ENCODE measurements at places on chromosomes 3 and 15.

GRCh38 chr3:48748754-48749153 is 31.7 kb upstream of the IP6K2 start:
- no peak overlapping the region for H3K27ac ChIP-seq
- H3K27me3 ChIP-seq, result no peaks in the 10 kb centered on the region
- no peak for DNase-seq
- H3K4me1 ChIP-seq, result peaks cover 19% of the 10 kb centered on the region

DNA sequence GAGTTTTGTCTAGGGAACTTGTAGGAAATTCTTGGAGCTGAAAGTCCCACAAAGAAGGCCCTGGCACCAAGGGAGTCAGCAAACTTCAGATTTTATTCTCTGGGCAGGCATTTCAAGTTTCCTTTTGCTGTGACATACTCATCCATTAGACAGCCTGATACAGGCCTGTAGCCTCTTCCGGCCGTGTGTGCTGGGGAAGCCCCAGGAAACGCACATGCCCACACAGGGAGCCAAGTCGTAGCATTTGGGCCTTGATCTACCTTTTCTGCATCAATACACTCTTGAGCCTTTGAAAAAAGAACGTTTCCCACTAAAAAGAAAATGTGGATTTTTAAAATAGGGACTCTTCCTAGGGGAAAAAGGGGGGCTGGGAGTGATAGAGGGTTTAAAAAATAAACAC is 15.0 kb downstream of the TIGIT start:
- no peak overlapping the region for H3K4me3 ChIP-seq
- no peak overlapping the region for H3K27ac ChIP-seq
- no peaks in the 10 kb centered on the region for H3K36me3 ChIP-seq
- DNase-seq, result no peak

DNA sequence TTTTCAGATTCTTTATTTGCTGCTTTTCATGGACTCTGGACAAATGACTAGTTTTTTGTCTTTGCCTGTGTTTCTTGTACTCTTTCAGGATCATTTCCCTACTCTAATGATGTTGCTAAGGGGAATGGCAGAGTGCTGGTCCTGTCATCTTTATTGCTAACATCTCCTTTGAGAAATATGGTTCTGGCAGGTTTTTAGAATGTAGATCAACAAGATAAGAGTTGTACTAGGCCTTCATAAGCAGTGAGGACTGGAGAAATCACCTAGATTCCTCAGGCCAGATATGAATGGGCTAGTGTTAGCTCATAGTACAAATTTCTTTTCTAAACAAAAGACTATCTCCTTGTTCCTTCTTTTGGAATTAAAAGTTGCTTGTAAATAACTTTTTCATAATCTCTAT is 156.0 kb downstream of the UBE2E2 start:
- no peaks in the 10 kb centered on the region for H3K27me3 ChIP-seq
- H3K4me1 ChIP-seq, result no peaks in the 10 kb centered on the region
- no peak overlapping the region for H3K4me3 ChIP-seq
- DNase-seq, result no peak
- peaks cover 4% of the 10 kb centered on the region for H3K36me3 ChIP-seq

GRCh38 chr3:133629146-133629545 is 32.6 kb downstream of the TOPBP1 start:
- no peak for DNase-seq
- H3K36me3 ChIP-seq, result peaks cover 26% of the 10 kb centered on the region
- H3K27me3 ChIP-seq, result no peaks in the 10 kb centered on the region

DNA sequence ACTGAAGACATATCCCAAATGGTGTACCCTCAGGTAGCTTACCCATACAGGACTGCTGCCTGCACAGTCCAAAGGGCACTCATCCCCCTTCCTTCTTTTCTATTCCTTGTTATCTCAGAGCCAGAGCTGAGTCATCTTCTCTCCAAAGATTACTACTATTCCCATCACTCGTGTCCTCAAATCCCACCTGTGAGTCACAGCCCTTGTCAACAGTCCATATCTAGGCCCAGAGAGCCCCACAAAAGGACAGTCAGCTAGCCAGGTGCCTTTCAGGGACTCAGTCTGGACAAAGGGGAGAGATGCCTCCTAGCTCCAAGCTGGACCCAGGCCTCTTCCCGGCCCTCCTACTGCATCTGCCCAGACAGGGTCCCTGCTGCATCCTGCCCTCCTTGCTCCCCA is 11.0 kb downstream of the PARP16 start:
- H3K4me1 ChIP-seq, result peaks cover 6% of the 10 kb centered on the region
- no peak overlapping the region for H3K27ac ChIP-seq
- H3K4me3 ChIP-seq, result no peak overlapping the region
- H3K36me3 ChIP-seq, result no peaks in the 10 kb centered on the region
- no peak for DNase-seq

GRCh38 chr3:78242724-78243123 is 1202.8 kb downstream of the ROBO2 start:
- no peak overlapping the region for H3K27ac ChIP-seq
- H3K36me3 ChIP-seq, result peaks cover 10% of the 10 kb centered on the region
- DNase-seq, result no peak
- H3K4me3 ChIP-seq, result no peak overlapping the region
- no peaks in the 10 kb centered on the region for H3K4me1 ChIP-seq
- H3K27me3 ChIP-seq, result no peaks in the 10 kb centered on the region

DNA sequence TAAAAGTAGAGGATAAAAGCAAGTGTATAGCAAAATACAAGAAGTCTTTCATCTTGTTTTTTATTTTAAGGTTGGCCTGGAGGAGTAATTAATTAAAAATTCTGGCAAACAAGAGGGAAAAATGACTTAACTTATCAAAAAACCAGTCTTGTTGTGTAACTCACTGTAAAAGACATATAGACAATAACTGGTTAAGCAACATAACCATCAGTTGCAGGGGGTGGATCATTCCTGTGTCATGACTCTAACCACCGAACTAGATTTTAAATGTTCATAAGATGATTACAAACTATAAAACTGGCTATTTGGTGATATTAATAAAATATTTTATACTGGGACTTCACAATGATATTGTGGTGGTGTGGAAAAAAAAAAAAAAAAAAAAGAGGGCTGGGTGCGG is 130.6 kb downstream of the STAG1 start:
- no peaks in the 10 kb centered on the region for H3K27me3 ChIP-seq
- no peak overlapping the region for H3K4me3 ChIP-seq
- no peak for DNase-seq
- H3K4me1 ChIP-seq, result peaks cover 11% of the 10 kb centered on the region
- H3K27ac ChIP-seq, result no peak overlapping the region
- peaks cover 19% of the 10 kb centered on the region for H3K36me3 ChIP-seq

DNA sequence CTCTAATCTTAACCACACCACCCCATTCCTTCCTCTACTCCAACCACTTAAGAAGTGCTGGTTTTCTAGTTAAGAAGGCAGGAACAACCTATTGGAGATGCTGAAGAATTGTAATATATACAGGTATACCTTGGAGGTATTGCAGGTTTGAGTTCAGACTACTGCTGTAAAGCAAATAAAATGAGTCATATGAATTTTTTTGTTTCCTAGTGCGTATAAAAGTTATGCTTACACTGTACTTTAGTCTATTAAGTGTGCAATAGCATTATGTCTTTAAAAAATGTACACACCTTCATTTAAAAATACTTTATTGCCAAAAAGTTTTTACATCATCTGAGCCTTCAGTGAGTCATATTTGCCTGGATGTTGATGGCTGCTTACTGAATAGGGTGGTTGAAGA is 22.5 kb downstream of the TOPAZ1 start:
- no peak overlapping the region for H3K4me3 ChIP-seq
- peaks cover 2% of the 10 kb centered on the region for H3K36me3 ChIP-seq
- no peaks in the 10 kb centered on the region for H3K27me3 ChIP-seq
- peaks cover 10% of the 10 kb centered on the region for H3K4me1 ChIP-seq

DNA sequence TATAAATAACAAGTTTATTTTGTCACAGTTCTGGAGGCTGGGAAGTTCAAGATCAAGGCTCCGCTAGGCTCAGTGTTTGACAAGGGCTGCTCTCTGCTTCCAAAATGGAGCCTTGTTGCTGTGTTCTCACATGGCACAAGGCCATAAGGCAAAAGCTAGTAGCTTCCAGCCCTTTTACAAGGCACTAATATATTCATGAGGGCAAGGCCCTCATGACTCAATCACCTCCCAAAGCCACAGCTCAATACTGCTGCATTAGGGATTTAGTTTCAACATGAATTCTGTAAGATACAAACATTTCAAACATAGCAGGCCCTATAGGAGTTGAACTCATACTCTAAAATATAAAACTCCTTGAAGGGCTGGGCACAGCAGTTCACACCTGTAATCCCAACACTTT is 30.2 kb downstream of the ZBTB11 start:
- H3K27ac ChIP-seq, result no peak overlapping the region
- H3K36me3 ChIP-seq, result peaks cover 10% of the 10 kb centered on the region
- no peak overlapping the region for H3K4me3 ChIP-seq
- no peak for DNase-seq

DNA sequence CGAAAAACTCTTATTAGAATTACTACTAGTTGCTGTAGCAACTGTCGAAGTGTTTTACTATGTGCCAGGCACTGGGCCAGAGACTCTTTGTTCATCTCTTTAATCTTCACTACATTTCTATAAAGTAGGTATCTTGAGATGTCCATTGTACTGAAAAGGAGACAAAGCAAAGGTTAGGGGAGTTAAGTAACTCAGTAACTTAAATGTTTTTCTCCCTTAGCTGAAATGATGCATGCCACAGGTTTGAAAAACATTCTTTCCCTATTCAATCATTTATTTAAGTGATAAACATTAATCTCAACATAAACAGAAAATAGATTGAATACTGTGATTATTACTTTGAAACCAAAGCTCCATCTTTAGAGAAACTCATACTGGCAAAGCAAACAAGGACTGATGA is 776.2 kb downstream of the FHIT start:
- no peak for DNase-seq
- no peak overlapping the region for H3K4me3 ChIP-seq
- no peaks in the 10 kb centered on the region for H3K4me1 ChIP-seq
- H3K27me3 ChIP-seq, result no peaks in the 10 kb centered on the region
- H3K27ac ChIP-seq, result no peak overlapping the region
